Esophagus squamous epithelium (tissue), 5 donors: ENCODE measurements at places on chromosomes 12 and 14.

- DNase-seq = no peak
Observed at GRCh38 chr12:99769396-99769980, 121.9 kb downstream of the GARIN6 start.

- no peak for DNase-seq
Observed at GRCh38 chr12:117733549-117733805, 235.3 kb downstream of the KSR2 start.

GRCh38 chr12:93990832-93991803 lies 157.3 kb upstream of the PLXNC1 start:
- DNase-seq = no peak

DNA sequence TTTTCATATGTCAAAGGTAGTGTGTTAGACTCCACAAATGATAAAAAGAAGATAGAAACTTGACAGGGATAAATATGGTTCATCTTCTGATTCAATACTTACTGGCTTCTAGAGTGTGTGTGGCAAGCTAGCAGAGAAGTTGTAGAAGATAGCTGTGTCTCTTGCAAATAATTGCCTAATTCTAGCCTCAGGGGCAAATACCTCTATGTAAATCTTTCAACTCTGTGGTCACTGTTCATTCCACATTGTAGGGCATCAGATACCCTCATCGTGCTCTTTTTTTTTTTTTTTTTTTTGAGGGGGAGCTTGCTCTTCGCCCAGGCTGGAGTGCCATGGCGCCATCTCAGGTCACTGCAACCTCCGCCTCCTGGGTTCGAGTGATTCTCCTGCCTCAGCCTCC lies 1.7 kb downstream of the OLR1 start:
- DNase-seq = no peak

DNA sequence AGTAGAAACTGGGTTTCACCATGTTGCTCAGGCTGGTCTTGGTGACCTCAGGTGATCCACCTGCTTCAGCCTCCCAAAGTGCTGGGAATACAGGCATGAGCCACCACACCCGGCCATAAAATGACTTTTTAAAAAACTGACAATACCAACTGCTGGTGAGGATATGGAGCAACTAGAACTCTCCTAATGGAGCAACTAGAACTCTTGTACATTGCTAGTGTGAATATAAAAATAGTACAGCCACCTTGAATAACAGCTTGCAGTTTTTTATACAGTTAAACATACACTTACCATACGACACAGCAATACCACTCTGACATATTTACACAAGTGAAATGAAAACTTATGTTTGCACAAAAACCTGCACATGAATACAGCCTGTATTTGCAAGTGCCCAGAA lies 2.5 kb upstream of the CFAP73 start:
- no peak for DNase-seq

DNA sequence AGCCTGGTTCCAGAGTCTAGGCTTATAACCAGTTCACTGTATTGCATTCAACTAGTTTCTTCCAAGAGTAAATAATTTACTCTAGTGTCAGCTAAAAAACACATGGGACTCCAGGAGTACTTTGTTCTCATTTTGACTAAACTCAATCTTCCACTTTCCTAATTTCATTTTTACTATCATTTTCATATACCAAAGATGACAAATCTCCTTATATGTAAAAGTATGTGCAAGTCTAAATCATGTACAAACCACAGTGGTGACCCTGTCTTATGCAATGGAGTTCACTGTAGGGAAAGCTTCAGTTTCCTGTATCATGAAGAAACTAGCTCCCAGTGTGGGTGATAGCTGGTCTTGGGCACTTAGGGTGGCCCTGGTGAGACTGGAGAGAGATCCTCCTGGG lies 151.6 kb downstream of the HELB start:
- no peak for DNase-seq

GRCh38 chr14:29829851-29830250 lies 97.8 kb downstream of the PRKD1 start:
- no peak for DNase-seq
